Stimulated activated CD4-positive, alpha-beta T cell treated with anti-CD3 and anti-CD28 coated beads, TNF-alpha, amount 100 ng/mL, for 4 hours (primary cell): ENCODE measurements at places on chromosomes 3 and 15.

DNA sequence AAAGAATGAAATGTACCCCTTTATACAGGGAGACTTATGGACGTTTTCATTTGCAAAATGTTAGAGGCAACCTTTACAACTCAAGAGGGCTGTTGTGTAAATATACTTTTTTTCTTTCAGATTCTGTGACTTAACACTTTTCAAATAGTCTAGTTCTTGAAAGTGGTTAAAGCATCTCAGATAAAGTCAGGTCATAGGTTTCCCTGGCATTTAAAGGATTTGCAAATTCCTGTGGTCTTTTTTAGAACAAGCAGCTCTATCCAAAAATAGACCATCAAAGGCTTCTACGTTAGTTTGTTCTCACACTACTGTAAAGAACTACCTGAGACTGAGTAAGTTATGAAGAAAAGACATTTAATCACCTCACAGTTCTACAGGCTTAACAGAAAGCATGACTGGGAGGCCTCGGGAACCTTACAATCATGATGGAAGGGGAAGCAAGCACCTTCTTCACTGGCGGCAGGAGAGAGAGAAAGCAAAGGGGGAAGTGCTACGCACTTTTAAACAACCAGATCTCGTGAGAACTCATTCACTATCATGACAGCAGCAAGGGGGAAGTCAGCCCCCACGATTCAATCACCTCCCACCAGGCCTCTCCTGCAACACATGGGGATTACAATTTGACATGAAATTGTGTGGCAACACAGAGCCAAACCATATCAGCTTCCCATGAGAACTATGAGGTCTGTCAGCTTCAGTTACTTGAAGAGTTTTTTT is 23.3 kb upstream of the GABRR3 start:
- no peak for DNase-seq

GRCh38 chr3:126540342-126540849 is 16.4 kb downstream of the CHST13 start:
- DNase-seq: no peak

GRCh38 chr15:97037080-97037479 is 706.6 kb downstream of the NR2F2 start:
- no peak for DNase-seq

- no peak for DNase-seq
These were observed 545.0 kb downstream of the ZPLD1 start for GRCh38 chr3:102979682-102980354.

DNA sequence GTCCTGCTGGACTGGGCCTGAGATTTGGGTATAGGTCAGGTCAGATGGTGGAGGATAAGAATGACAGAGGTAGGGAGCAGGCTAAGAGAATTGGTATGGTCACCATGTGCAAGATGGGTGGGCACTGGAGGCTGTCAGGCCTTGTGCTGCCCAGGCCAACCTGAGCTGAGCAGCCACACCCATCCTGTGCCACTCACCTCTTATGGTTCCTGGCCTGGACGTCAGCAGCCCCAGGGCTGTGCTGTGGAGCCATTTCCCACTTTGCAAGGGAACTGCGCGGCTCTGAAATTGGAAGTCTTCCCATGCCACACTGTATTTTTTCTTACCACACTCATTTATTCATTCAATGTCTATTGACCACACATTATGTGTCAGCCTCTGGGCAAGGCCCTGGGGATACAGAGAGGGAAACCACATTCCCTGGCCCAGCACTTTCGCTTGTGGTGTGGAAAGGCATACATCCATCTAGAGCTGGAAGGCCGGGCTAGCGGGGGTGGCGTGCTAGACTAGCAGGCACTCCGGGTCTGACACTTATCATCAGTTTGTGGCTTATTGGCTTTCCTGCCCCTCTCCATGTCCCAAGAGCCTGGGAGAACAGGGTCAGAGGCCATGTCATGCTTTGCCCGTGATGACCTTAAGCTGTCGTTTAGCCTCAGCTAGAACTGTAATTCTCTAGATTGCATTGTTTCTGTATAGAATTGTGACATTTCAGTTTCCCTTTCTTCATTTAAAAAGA is 51.1 kb upstream of the POLG start:
- no peak for DNase-seq

GRCh38 chr3:52434491-52435115 is 10.3 kb downstream of the SEMA3G start:
- DNase-seq: no peak

- DNase-seq: no peak
These were observed 95.1 kb downstream of the RPL39L start for GRCh38 chr3:187044206-187044605.

GRCh38 chr3:66952357-66952756 is 45.8 kb upstream of the KBTBD8 start:
- DNase-seq: no peak

- no peak for DNase-seq
These were observed 386.5 kb downstream of the LRTM1 start for GRCh38 chr3:54541369-54541768.

DNA sequence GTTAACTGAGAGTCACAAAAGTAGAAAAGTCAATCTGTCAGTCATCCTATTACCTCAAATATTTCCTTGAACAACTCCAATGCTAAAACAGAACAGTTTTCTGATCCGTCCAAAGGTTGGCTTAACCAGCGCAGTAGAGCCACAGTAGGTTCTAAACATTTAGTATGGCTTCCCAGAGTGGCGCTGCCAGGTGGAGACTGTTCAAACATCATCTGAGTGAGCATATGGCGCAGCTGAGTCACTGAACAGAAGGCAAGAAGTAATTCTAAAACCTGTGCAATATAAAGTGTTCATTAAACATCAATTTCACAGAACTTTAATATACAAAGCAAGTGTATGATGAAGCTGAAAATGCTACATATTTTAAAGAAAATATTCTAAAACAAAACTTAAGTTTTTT is 19.9 kb downstream of the CIP2A start:
- no peak for DNase-seq

- DNase-seq: no peak
These were observed 132.9 kb upstream of the LRRFIP2 start for GRCh38 chr3:37307321-37307720.

- DNase-seq: no peak
These were observed 101.1 kb downstream of the CPNE4 start for GRCh38 chr3:131933665-131934064.

- no peak for DNase-seq
These were observed 13.6 kb downstream of the LRRC3B start for GRCh38 chr3:26636096-26636727.

DNA sequence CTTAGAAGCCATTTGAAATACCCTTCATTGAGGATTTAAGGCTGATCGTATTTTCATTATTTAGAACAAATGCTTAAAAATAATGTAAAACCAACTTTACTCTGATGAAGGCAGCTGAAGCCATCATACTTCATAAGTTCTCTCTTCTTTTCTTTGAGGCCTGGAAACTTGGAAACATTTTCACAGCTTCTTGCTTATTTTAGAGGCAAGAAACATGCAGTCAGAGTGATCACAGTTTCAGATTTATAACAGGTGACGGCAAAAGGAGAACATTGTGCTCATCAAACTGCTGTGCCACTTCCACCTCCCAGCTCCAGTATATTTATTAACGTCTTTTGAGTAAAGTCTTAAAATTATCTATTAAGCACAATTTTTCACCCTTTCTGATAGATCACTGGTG is 376.1 kb downstream of the PTPRG start:
- no peak for DNase-seq

DNA sequence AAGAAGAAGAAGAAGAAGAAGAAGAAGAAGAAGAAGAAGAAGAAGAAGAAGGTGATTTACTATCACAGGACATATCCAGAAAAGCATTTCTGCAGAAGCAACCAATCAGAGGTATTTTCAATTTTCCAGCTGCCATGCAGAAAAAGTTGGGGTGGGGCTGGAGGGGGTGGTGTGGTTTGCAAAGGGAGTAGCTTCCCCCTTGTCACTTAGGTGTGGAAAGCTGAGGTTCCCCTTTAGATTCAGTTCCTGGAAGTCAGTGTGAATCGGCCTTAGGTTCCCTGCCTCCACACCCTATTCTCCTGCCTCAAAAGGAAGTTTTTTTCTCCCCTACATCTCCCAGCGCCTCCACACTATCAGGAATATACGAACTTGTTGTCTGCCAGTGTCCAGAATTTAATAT is 276.7 kb upstream of the ARRDC4 start:
- DNase-seq: no peak

DNA sequence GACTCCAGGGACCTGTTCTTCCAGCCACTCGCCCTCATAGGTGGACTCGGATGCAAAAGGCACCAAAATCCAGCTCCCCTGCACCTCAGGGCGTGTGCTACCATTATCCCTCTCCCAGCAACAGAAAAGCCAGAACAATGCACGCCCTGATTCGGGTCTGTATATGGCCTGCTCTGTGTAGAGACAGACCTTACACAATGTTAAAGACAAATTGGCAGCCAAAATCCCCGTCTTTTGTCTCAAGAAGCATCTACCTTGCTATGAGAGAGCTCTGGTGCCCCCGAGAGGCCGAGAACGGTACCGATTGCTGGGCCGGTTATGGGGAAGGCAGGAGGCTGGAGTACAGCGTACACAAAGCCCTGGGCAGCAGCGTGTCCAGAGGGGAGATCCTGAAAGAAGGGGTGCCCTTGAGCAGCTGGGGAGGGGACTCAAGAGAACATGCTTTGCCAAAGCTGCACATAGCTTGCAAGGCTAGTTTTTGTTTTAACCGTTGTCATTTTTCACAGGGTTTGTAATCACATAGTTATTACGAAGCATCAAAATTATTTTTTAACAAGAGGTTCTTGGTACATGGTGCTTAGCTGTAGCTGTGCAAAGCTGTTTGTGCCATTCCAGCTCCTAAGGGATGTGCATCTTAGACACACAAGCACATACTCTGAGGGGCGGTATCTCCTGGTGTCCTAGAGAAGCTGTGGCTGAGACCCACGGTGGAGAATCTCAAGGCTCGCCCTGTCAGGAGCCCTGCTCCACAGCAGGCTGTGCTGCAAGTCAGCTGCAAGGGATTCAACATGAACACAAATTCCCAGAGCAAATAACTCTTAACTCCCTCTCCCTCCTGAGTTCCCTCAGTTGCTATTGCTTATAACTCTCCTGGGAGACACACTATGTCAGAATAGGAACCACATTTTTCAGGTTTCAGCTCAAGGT is 461.5 kb upstream of the PPP2R3A start:
- DNase-seq: no peak

DNA sequence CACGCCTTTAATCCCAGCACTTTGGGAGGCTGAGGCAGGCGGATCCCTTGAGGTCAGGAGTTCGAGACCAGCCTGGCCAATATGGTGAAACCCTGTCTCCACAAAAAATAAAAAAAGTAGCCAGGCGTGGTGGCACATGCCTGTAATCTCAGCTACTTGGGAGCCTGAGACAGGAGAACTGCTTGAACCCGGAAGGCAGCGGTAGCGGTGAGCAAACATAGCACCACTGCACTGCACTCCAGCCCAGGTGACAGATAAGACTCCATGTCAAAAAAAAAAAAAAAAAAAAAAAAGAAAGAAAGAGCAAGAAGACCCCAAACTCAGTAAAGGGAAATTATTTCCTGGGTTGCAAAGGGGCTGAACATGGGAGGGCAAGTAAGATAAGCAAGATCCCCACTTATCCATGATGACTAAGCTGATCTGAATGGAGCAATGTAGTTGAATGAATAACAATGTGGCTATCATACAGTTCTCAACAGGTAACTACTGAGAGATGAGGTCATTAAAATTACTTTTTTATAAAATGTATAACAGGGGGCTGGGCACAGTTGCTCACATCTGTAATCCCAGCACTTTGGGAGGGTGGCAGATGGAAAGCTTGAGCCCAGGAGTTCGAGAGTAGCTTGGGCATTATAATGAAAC is 46.0 kb downstream of the RBM15B start:
- DNase-seq: no peak

DNA sequence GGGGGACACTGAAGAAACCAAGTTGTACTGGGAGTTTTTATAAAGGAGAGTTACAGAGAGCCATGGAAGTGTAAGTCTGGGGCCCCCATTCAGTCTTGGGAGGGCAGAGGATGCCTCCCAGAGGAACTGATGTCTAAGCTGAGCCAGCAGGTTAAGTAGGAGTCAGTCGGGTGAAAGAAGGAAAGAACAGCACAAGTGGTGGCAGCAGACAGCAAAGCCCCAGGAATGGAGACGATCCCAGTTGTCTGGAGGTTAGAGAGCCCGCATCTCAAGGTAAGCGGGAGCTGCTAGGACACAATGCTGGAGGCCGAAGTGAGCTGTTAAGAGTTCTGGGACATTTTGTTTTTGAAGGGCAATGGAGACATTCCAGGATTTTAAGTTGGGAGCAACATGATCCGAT is 88.8 kb downstream of the TAMM41 start:
- DNase-seq: no peak

DNA sequence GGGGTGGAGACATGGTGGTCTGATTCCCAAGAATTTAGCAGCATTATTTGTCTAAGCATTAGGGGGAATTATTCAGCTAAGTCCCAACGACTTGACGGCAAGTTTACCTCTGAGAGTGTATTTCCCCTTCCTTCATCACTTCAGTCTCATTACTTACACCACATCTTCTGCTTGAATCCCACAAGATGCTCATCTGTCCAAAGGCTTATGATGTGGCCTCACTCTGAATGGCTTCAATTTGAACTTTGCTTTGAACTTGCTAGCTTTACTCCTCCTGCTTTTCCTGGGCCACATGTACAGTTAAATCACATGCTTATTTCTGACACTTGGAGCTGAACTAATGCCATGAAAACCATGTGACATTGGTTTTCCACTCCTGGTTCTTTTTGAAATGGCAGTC is 231.3 kb upstream of the SATB1 start:
- DNase-seq: no peak

GRCh38 chr3:36876181-36876936 is 68.5 kb downstream of the TRANK1 start:
- DNase-seq: no peak

GRCh38 chr15:77620297-77620696 is 12.4 kb downstream of the LINGO1 start:
- DNase-seq: no peak

- no peak for DNase-seq
These were observed 230.8 kb downstream of the RBMS3 start for GRCh38 chr3:29511701-29512100.

- DNase-seq: no peak
These were observed 112.8 kb downstream of the LPP start for GRCh38 chr3:188266562-188267274.

- DNase-seq: no peak
These were observed 13.8 kb downstream of the RAB43 start for GRCh38 chr3:129107793-129108192.

- no peak for DNase-seq
These were observed 697.7 kb downstream of the TUSC7 start for GRCh38 chr3:117407317-117407716.

DNA sequence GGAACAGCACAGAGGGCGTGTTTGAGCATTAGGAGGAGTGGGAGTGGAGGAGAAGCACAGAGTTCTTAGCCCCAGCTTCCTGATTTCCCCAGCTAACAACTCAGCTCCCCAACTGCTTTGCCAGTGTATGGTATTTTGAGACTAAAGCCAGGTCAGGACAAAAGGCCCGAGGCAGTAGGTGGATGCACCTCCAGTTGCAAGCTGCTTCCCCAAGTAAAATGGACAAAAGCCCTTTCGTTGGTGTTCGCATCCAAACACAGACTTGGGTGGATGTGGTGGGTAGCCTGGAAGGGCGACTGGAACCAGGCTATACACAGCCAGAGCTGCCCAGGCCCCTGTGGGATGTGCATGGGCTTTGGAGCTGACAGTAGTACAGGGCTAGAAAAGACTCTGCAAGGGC is 12.3 kb upstream of the EHD4 start:
- DNase-seq: no peak
